NCI-H524 treated with DMSO at 0.1 percent for 48 hours (cell line): ENCODE measurements at places on chromosomes 3 and 15.

- no peak for DNase-seq
These were observed 873 bp downstream of the CAPN7 start for GRCh38 chr3:15206662-15207576.

GRCh38 chr3:150077581-150078247 lies 107.0 kb upstream of the PFN2 start:
- no peak for DNase-seq

GRCh38 chr15:81299156-81299555 lies 24.8 kb downstream of the STARD5 start:
- DNase-seq: no peak

GRCh38 chr3:159619341-159619885 lies 369.2 kb upstream of the IL12A start:
- peak; percentile 33 for DNase-seq

DNA sequence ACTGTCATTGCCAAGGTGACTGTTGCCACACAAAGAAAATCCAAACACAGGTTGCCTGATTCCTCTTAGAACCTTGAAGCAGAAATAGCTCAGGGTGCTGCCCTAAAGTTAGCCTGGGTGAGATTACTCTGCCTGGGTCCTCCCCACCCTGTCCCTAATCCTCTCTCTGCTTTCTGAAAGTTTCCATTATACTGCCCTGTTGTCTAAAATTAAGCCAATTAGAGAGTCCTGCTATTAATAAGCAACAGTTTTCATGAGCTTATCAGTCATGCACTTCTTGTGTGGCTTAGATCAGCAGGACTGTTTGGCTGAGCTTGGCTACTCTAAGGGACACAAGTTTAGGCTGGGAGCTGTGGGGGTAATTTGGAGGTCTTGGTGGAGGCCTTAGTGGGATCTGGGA lies 334.7 kb upstream of the LRRFIP2 start:
- DNase-seq: no peak

DNA sequence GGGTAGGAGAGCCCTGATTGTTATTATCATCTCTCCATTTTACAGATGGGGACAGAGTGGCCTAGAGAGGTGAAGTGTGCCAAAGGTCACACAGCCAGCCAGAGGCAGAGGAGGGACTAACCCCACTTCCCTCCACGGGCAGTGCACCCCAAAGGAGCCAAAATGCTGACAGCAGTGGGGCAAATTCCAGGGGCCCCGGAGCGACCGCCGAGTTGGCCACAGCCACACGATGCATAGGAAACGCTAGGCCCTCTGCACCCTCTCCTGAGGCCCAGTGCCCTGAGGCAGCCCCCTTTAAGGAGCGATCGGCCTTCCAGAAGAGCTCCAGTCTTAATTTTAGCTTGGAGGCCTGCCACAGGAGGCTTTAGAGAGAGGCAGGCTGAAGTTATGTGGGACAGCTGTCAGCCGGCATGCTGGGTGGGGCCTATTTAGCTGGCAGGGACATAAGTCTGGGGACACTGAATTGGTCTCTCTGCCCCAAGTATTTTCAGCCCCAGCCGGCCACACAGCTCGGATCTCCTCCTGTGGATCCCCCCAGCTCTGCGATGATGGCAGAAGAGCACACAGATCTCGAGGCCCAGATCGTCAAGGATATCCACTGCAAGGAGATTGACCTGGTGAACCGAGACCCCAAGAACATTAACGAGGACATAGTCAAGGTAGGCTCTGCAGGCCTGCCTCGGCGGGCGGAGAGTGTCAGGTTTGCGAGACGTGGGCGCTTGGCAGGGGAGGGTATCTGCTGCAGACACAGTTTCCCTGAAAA lies at the start of gene CAV3:
CAV3 (plus strand) TSS at position 471 of the 763 bp plus-strand sequence; CDS start at position 546, 75 bp downstream.
- DNase-seq: no peak

DNA sequence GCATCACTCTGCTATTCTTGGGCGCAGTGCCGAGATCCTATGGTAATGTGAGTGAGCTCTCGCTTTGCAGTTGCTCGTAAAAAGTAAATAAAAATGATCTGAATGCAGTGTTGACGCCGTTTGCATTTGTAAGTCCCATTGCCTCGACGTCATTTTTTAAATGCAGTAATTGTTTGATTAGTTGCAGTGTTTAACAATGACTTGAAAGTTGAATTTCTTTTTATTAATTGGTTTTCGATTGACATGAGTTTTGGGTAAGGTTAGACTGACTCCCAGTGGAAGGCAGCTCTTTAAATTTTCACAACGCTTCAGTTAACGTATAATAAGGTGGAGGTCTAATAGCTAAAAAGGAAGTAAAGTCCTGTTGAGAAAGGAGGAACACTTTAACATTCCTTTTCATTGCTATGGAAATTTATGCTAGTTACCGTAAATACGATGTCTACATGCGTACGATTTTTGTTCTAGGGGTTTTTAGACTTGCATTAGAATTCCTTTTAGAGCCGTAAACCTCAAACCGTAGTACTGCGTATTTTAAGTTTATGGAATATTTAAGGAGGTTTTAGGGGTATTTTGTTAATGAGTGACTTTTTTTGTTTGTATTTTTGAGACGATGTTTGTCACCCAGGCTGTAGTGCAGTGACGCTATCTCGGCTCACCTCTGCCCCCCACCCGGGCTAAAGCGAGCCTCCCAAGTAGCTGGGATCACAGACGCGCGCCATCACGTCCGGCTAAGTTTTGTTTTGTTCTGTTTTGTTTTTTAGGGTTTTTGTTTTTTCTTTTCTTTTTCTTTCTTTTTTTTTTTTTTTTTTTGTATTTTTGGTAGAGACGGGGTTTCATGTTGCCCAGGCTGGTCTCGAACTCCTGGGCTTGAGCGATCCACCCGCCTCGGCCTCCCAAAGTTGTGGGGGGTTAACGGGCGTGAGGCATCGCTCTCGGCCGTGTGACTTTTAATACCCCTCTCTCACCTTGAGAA lies 1.4 kb downstream of the MORF4L1 start:
- DNase-seq: no peak

GRCh38 chr3:133441867-133442270 lies 42.0 kb downstream of the BFSP2 start:
- no peak for DNase-seq

DNA sequence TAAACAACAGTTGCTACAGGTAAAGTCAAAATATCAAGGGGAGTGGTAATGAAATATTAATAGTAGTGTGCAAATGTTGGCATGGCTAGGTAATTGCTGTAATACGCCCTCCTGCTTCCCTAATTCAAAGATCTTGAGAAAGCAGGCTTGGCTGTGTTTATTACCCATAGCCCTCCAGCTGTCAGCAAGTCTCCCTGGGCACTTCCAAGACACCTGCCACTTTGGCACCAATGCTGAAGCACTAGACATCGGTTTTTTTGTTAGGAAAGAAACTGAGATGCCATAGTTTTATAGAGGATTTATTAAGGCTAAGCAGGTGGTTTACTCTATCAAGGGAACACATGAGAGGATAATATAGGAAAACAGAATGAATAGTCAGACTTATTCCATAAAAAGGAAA lies 64.4 kb downstream of the P2RY1 start:
- DNase-seq: peak; percentile 81

GRCh38 chr15:93861956-93862741 lies 369.2 kb upstream of the MCTP2 start:
- DNase-seq: no peak

- no peak for DNase-seq
These were observed 25.7 kb downstream of the SPCS1 start for GRCh38 chr3:52731590-52731989.
